Peyer's patch (tissue), 4 donors: ENCODE measurements at places on chromosomes 4 and X. TPM values are rescaled to one million over a fixed set of nuclear protein-coding genes. Genes with fewer than 3 reads are reported as not detected.

The MGAT4D gene
- not detected for total RNA-seq

- no peak overlapping the region for H3K27ac ChIP-seq
- no peaks in the 10 kb centered on the region for H3K27me3 ChIP-seq
- H3K4me3 ChIP-seq, result no peak overlapping the region
- no peaks in the 10 kb centered on the region for H3K4me1 ChIP-seq
- no peak for DNase-seq
Observed at GRCh38 chrX:72021975-72022374, 109.7 kb downstream of the RTL5 start.

GRCh38 chr4:142104041-142104440 lies 467.7 kb downstream of the IL15 start:
- H3K4me1 ChIP-seq, result no peaks in the 10 kb centered on the region
- H3K4me3 ChIP-seq, result no peak overlapping the region

The PRAF2 gene
- total RNA-seq, result 5.4 TPM

The FGFBP1 gene
- total RNA-seq, result 9.3 TPM

DNA sequence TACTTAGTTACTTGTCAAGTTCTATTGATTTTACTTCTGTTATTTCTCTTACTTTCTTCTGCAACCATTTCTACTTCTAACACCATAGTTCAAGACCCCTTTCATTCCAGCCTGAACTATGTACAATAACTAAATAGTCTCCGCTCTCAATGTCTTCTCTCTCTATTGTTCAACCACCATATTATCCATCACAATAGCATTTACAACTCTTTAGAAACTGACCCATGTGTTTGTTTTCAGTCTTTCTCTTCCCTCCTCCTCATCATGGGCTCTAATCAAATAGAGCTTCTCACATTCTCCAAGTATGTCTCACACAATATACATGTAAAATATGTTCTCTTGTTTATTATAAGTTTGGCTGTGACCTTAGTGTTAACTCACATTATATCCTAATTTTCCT lies 143.6 kb downstream of the ZAR1 start:
- H3K36me3 ChIP-seq, result no peaks in the 10 kb centered on the region
- no peak overlapping the region for H3K4me3 ChIP-seq
- H3K27me3 ChIP-seq, result no peaks in the 10 kb centered on the region
- H3K4me1 ChIP-seq, result peaks cover 9% of the 10 kb centered on the region
- H3K27ac ChIP-seq, result no peak overlapping the region

DNA sequence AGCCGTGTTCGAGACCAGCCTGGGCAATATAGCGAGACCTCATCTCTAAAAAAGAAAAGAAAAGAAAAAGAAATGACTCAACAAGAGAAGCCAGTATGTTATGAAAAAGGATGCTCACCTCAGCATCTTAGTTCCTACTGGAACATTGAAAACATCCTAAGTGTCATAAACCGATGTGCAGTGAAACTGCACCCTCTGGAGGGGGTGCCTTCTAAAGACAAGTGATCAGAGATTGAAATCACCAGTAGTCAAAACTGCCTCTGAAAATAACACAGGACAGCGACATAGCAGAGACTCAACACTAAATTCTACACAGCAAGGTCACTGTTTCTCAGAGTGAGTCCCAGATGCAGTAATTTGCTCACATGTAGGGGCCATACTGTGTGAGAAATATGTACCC lies 28.0 kb upstream of the ATP6AP2 start:
- H3K36me3 ChIP-seq, result no peaks in the 10 kb centered on the region
- no peaks in the 10 kb centered on the region for H3K27me3 ChIP-seq
- H3K4me3 ChIP-seq, result no peak overlapping the region

The IL2 gene
- total RNA-seq, result not detected

DNA sequence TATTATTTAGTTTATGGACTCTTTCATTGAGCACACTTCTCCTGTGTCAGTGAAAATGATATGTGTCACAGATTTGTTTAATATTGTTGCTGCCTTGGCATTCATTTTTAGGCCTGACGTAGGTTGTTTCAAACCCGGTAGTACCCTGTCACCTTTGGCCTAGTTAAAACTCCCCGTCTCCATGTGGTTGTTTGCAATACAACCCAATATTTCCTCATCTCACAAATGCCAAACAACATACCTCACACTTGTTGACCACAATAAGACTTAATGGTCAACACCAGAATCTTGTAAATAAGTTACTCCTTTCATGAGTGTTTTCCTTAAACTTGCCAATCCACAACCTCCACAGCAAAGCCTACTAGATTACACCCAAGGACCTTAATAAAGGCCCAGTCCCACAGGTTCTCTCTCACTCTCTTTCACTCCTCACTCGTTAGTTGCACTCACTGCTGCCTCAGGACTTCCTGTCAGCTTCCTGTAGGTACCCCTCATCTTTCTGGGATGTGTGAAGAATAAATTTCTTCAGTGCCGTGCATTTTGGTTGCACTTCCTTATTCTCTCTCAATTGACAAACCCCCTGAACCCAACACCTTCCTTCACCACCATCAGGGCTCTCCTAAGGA lies 31.3 kb downstream of the IL13RA2 start:
- H3K4me1 ChIP-seq, result no peaks in the 10 kb centered on the region
- no peak overlapping the region for H3K4me3 ChIP-seq
- no peaks in the 10 kb centered on the region for H3K27me3 ChIP-seq
- H3K36me3 ChIP-seq, result no peaks in the 10 kb centered on the region
- no peak for DNase-seq
- H3K27ac ChIP-seq, result no peak overlapping the region
